ENCODE measurements at places on chromosomes 2 and 18.

- DNase-seq: no peak
These were observed 1.3 kb downstream of the LRRTM4 start for GRCh38 chr2:77520641-77521547.

- no peak for DNase-seq
These were observed 1.7 kb downstream of the D2HGDH start for GRCh38 chr2:241736111-241736510.

DNA sequence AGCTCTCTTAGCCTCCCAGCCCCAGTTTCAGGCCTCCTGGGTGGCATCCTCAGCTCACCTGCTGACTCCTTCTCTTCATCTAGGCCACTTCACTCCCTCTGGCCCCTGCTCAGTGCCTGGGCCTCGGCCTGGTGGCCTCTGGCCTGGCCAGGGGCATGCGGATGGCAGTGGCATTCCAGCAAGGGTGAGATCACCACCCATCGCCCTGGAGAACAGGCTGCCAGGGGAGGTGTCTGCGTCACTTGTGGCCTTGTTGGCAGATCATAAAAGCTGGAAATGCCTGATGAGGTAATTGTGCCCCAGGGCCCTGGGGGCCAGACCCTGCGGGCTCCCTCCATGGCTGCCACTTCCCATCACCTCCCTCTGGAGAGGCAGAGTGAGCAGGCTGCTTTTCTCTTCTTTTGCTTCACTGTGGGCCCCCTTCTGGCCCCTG is 72.5 kb upstream of the SMAD2 start:
- DNase-seq: peak; percentile 49

DNA sequence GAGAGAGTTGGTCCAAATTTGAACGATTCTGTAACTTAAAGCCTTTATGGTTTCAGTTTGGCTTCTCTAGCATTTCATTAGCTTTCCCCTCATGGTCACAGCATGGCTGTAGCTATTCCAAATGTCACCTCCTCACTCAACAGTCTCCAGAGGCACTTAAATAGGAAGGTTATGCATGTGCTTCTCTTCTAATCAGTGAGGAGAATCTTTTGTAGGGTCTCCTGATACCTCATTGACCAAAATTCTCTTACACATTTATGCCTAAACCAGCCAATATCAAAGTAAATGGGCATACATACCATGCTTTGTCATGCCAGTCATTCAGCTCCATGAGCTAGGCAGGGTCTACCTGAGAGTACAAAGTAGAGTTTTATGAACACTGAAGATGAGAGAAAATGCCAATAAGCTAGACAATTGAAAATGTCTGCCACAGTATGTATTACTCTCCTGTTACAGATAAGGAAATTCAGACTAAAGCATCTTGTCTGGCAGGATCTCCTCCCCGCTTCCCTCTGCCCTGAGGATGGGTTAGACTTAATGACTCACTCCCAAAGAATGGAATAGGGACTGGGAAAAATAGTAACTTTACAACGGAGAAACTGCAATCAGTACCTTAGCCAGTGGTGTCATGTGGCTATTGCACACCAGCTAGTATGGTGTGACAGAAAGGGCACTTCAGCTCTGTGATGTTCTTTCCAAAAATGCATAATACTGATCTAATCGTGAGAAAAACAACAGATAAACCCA is 15.4 kb downstream of the DSG2 start:
- DNase-seq: no peak

- DNase-seq: no peak
These were observed 68.8 kb downstream of the ITGA4 start for GRCh38 chr2:181526014-181526413.

DNA sequence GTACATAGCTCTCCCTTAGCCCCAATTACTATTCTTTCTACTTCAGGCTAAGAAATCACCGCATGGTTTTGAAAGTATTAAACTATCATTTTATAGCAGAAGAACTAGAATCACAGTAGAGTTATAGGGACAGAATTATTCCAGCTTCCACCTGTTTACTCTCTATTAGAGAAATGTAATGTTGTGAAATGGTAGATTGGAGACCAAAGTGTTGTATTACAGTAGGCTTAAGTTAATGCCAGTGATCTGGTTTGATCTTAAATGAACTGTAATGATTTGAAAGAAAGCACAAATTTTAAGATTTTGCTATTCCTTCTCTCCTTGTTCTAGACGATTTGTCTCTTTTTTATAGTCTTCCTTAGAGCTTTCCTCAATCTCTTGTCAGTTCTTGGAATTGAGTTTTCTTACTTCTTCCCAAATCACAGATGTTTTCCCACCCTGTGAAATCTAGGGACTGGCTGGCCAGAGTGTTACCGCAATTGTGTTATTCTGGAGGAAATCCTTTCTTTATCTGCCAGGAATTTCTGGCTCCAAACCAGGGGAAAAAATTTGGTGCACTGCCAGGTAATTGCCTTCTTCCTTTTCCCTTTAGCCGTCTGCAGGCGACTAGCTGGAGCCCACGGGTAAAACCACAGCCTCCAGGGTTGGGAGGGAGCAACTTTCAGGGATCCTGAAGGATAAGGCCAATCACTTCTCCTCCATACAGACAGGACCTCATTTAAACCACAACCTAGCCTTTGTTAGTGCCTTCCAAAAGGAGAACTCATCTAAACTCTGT is 51.7 kb downstream of the NOP58 start:
- peak; percentile 5 for DNase-seq

GRCh38 chr2:240713071-240713927 is 21.6 kb downstream of the AQP12A start:
- no peak for DNase-seq

DNA sequence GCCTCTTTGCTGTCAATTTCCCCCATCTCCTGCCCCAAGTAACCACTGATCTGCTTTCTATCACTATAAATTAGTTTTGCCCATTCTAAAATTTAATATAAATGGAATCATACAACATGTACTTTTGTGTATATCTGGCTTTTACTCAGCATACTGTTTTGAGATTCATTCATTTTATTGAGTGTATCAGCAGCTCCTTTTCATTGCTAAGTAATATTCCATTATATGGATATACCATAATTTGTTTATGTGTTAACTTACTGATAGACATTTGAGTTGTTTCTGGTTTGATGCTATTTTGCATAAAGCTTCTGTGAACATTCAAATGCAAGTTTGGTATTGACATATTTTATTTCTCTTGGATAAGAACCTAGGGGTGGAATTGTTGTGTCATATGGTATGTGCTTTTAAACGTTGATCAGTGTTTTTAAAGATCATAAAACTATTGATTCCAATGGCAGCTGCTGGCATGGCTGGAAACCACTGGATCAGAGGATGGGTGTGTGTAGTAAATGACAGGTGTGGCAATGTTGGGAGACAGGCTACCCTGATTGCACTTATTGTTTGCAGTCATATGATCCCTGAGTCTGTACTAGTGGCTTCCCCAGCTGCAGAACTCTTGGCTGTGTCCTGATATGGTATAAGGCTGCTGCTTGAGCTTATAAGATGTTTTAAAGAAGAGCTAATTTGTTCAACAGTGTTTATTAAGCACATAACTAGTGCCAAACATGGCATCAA is 75.3 kb downstream of the CYP1B1 start:
- DNase-seq: no peak

DNA sequence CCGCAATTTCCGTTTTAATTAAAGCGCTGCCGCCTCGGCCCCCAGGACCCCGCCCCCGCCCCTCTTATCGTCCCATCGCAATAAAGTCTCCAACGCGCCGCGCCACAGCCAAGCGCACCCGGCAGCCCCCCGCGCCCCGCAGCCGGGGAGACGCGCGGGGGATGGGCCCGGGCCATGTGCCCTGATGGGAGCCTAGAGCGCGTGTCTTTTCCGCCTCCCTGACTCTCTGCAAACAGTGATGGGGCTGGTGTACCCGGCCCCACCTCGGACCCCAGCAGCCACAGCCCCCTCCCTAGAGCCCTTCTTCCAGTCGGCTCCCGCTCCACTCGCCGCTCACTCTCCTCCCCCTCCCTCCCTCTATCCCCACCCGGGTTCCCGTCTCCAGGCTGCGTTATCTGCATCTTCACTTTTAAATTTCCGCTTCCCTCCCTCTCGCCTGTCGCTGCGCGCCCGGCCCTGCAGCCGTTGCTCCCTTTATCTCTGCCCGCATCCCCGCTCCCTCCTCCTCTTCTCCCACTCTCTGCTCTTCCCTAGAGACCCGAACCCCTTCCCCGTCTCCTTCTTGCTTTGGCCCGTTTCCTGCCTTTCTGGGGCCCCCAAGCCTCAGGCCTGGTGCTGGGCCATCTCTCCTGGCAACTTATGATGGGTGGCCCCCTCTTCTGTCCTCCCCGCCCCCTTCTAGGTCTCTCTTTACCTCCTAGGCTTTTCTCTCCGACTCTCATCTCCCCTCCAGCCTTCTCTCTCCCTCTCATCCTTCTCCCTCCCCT is 524 bp upstream of the FEV start:
- DNase-seq: no peak

- no peak for DNase-seq
These were observed 446.1 kb downstream of the EIPR1 start for GRCh38 chr2:2931318-2932075.

DNA sequence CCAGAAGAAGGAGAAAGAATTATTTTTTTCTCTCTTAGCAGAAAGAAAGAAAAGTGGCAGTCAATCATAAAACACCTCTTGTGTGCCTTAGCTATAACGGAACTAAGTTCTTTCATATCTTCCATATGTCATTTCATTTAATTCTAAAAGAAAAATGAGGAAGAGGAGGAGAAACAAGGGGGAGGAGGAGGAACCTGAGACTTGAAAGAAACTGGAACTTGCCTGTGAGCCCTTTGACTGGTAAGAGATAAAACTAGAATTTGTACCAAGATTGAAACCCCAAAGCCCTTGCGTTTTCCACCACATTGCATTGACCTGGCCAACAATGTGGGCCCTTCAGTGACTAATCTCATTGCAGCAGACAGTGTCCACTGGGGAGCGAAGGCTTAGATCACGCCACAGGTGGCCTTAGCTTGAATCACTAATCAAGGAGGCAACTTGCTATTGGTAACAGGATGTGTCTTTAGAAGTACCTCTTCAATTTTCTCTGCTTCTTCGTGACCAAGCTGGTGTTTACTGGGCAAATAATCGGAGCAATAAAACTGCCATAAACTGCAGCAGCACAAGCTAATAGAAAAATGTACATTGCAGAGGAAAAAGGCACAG is 307.9 kb downstream of the CLIP4 start:
- DNase-seq: no peak

GRCh38 chr18:43620936-43621335 is 343.6 kb upstream of the SYT4 start:
- no peak for DNase-seq

GRCh38 chr2:172093416-172094293 is 8.3 kb downstream of the DLX1 start:
- no peak for DNase-seq

GRCh38 chr18:12030670-12031069 is 49.4 kb downstream of the IMPA2 start:
- no peak for DNase-seq

DNA sequence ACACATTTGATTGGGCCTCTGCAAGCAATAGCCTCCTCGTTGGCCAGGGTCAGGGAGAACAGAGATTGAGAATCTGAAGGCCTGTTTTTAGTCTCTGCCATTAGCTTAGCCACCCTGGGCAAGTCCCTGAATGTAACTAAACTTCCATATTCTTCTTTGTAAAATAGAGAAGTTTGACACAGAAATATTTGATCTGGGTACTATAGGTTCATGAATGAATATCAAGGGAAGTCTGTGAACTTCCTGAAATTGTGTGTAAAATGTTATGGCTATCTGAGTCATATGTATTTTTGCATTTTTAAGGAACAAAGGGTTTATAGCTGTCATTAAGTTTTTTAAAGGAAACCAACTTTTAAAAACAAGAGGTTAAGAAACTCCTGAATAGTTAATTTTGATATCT is 23.2 kb downstream of the RND3 start:
- no peak for DNase-seq

- no peak for DNase-seq
These were observed 161.2 kb upstream of the XIRP2 start for GRCh38 chr2:166727095-166727494.

DNA sequence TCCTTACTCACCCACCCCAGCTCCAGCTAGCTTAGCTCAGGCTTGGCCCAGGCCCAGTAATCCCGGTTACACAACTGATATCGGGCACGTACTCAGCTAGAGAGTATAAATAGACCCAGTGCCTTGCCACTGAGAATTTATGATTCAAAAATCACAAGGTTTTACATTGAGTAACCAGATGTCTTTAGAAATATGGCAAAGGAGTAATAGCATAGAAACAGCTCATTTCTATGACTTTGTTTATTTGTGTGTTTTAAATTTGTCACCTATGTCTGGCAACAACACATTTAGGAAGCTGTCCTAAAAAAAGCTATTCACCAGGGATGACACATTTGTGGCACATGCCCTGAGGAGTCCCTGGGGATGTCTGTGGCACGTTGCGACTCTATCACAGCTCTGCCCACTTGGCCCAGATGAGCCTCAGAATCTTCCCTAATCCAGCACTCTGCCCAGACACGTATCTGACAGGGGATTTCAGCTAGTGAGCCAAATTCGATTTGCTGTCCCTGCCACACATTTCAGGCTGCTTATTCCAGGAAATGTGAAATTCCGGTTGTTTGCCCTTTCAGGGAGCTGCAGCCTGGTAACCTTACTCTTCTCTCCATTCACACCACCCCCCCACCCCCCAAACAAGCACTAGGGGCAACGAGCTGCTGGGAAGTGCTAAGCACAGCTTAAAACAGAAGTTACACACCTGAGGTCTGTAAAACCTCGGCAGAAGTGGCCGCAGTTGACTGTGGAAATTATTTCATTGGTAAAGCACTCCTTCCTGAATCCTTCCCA is 85.4 kb upstream of the ZCCHC2 start:
- DNase-seq: no peak
